ENCODE measurements at places on chromosomes 7 and 10. TPM values are rescaled to one million over a fixed set of nuclear protein-coding genes. Genes with fewer than 3 reads are reported as not detected.

DNA sequence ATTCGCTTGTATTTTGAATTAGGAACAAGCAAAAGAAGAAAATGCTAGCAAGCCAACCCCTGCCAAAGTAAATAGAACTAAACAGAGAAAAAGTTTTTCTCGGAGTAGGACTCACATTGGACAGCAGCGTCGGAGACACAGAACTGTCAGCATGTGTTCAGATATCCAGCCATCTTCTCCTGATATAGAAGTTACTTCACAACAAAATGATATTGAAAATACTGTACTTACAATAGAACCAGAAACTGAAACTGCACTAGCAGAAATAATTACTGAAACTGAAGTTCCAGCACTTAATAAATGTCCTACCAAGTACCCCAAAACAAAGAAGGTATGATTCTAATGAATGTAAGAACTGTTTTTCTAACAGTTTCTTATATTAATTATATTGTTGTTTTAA lies 87.9 kb downstream of the KMT2E start:
- DNase-seq = no peak

GRCh38 chr10:75234683-75235374 lies 928 bp downstream of the COMTD1 start:
- peak; percentile 70 for DNase-seq

DNA sequence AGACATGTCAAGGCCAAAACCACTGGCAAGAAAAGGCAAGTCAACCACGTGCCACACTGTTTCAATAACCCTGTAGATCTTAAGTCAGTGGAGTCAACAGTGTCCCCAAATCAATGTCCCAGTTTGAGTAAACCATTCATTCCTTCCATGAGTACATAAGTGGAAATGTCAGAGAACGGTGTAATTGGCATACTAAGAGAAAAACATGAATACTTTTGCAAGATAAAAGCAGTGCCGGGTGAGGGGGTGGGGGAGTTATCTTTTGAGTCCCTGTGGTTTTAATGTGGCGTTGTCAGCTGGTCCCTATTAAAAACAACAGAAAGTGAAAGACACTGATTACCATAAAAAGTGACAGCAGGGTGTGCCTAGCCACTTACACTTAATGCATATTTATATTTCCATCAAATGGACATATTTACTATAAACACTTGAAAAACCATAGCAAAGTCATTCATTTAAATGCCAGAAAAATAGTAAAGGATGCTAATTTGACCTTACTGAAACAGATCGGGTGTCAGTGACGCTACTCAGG lies 37.8 kb downstream of the RSU1 start:
- DNase-seq = no peak

- no peak for DNase-seq
These were observed 4.6 kb downstream of the DENND11 start for GRCh38 chr7:141697211-141697871.

DNA sequence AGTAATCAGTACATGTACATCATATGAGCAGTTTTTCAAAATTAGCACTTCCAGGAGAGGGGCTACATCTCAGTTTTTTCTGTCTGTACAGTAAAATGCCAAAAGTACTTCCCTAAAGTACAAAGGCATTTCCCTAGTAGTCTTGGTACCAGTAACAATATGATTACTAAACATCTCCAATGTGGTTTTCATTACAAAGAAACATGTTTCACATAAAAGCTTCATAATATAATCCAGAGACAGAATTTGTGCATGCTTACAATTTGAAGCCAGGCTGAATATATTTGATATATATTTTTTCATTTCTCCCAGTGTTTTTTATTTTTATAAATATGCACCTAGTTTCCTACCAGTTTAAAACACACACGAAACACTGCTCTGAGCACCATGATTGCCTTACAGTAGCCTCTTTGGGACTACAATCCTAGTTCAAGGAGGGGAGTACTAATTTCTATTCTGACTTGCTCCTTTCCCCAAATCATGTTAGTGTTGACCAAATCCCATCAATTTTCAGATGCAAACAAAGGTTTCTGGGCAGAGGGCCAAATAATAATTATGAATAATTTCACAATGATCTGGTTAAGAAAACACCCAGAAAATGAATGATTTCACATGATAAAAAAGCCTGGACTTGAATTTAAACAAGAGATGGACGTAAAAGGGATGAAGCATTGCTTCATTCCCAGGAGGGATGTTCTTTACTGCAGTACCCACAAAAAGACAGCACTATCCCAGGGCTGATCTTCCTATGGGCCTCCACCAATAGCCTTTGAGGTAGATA lies 201.3 kb downstream of the SLC25A13 start:
- DNase-seq = no peak

DNA sequence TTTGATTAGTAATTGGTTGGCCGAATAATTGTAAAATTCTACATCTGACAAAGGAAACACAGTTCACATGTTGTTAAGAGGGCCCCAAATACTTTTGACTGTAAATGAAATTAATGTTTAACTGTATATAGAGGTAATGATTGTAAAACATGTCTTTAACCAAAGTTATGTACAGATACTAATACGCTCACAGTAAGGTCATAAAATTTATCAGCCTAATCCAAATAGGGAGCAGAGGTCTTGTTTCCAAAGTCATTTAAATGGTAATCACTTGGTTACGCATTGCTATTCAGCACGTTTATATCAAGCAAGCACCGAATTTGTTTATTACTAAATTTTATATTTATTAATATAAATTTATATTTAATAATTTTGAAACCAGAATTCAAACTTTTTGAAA lies 1.4 kb downstream of the PHYHIPL start:
- no peak for DNase-seq

DNA sequence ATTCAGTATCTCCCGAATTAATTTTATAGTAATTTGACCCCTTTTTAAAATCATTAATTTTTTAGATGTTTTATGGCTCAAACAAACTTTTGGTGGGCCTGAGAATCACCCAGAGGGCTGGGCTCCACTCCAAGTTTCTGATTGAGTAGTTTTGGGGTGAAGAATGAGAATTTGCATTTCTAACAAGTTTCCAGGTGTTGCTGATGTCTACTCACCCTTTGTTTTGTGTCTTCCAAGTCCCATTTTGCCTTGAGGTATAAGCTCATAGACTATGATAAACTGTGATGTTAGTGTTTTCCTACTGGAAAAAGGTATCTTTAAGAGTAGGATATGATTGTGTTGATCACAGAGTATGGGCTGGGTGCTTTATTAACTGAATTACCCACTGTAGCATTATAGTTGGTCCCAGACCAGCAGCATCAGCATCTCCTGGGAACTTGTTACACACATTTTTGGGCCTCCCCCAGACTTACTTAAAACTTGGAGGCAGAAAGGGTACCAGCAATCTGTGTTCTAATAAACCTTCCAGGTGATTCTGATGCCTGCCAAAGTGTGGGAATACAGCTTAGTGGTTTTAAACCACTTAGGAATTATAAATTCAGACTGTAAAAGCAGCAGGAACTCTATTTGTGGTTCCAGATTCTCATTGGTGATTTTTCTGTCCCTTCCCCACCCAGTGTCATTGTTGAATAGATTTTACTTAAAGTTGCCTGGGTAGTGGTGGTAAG lies 19.1 kb downstream of the ZNRF2 start:
- no peak for DNase-seq

DNA sequence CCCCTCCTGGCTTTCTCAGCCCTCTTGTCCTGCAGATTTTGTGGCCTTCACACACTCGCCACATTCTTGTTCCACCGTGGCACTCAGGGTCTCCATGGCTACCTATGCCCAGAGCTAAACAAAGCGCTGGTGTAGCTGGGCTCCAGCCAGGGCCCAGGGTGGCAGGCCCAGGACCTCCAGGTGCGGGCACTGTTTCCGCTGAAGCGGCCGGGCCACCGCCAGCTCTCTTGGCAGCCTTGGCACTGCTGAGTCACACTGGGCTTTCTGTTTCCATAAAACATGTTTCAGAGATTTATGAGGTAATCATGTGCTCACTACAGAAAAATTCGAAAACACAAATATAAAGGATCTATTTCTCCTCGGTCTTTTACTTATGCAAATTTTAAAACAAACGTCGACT lies 51.3 kb downstream of the AOC1 start:
- DNase-seq = peak; percentile 92

- no peak for DNase-seq
These were observed 358.1 kb downstream of the FRMD4A start for GRCh38 chr10:13972609-13973008.

DNA sequence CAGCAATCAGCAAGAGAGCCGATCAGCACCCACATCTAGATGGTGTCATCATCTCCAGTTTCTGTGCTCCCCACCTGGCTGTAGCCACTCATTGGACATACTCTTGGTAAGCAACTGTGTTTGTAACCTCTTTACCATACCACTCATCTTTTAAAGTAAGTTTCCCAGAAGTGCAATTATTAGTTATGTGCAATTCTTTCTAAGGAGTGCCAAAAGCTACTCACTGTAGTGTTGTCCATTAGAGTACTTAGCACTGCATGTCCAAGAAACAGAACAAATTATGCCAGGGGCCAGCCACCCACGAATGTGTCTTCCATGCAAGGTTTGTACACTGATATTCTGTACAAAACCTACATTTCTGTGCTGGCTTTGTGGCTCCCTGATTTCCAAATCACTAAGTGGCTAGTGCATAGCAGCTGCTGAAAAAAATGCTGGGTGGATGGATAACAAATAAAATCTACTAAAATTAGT lies 131.9 kb downstream of the SRPK2 start:
- DNase-seq = no peak

- DNase-seq = no peak
These were observed 1001.9 kb upstream of the SORCS1 start for GRCh38 chr10:108166401-108166800.

- no peak for DNase-seq
These were observed 73.3 kb downstream of the ADAM12 start for GRCh38 chr10:126314863-126315493.

GRCh38 chr7:47893238-47893637 lies 55.0 kb downstream of the PKD1L1 start:
- DNase-seq = no peak

- no peak for DNase-seq
These were observed 169.5 kb upstream of the KLF14 start for GRCh38 chr7:130903358-130903974.

GRCh38 chr10:50917486-50917885 lies 32.1 kb upstream of the A1CF start:
- no peak for DNase-seq

DNA sequence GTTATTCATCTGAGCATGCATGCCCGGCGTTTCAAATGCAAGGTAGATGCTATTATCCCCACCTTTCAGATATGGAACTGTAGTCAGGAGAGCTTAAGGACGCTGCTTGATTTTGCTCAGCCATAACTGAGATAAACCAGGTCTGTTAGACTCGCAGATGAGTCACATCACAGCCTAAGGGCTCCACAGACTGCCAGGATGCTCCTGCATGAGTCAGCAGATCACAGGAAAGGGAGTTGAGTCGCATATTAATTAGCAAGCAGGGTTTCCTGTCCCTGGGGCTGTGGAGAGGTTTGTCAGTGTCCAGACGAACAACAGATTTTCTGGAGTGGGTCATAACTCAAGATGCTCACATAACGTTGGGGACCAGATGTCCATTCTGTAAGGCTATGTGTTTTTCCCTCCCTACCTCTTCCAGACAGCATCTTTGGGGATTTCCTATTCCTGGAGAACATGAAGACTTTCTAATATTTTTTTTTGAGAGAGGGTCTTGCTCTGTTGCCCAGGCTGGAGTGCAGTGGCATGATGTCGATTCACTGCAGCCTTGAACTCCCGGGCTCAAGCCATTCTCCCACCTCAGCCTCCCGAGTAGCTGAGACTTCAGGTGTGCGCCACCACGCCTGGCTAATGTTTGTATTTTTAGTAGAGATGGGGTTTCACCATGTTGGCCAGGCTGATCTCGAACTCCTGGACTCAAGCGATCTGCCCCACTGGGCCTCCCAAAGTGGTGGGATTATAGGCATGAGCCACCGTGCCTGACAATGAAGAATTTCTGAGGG lies 36.7 kb downstream of the PFKFB3 start:
- peak; percentile 88 for DNase-seq

DNA sequence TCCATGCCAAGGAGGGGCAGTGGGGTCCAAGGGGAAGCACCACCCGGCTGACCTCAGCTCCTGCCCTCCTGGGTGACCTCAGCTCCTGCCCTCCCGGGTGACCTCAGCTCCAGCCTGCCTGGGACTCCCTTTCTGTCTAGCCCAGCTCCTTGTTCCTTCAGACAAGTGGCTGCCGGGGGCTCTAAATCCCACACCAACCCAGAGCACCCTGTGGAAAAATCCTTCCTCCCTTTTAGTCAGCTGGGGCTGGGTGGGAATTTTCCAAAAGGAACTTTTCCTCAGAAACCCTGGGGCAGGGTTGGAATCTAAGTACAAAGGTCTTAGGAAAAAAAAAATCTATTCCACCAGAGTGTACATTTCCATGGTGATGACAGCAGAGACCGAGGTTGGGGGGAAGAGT lies 36.3 kb downstream of the AKR1B1 start:
- no peak for DNase-seq

GRCh38 chr7:37443627-37444026 lies 5.0 kb downstream of the ELMO1 start:
- no peak for DNase-seq

DNA sequence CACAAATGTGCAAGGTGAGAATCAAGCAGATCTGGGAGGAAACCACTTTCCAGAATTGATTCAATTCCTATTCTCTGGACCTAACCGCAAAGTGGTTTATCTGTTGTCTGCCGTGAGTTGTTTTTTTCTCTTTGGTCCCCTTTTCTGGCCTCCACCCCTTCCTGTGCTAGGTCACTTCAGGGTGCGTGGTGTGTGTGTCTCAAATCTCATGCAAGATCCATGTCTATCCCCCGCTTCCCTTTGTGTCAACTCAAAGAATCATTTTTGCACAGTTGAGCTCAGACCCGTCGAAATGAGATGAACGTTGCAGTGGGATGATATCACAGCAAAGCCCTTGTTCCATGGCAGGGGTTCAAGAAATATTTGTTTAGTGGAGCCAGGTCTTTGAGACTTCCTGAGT lies 184.5 kb downstream of the GATA3 start:
- no peak for DNase-seq

DNA sequence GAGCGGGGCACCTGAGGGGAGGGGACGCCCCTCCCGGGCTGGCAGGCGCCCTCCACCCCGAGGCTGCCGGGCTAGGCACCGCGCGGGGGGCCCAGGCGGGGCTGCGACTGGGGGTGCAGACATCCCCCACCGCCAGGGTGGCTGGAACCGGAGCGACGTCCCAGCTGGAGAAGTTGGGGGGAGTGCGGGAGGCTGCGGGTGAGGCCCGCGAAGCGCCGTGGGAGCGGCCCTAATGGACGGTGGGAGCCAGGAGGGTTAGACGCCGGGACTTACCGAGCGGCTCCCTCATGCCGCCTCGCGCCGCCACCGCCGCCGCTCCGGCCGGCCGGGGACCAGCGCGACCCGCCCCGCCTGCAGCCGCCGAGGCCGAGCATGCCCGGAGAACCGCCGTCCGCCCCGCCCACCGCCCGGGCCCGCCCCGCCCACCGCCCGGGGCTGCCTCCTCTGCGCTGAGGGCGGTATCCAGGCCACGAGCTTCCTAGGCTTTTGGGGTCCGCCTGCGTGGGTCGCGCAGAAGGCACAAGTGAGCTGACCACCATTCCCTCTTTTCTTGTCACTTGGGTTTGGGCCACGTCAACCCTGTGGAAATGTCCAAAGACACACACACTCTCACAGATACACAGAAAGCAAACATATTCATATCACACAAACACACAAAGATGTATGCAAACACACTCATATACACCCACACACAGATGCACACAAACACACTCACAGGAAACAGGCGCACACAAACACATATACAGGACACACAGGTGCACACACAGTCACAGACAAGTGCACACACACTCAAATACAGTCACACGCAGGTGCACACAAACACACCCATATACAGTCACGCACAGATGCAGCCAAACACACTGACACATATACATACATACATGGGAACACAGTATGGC lies at the start of gene JCAD:
Gene JCAD, minus strand, starts transcription at position 378 of the 899 bp plus-strand sequence. CDS start 11,774 bp downstream, outside the sequence.
- peak; percentile 89 for DNase-seq

Gene ZNF853
- 20.0 TPM for total RNA-seq

Gene SH2D4B
- total RNA-seq = not detected

Gene RET
- 3.9 TPM for total RNA-seq

Gene ACTL6B
- total RNA-seq = 0.68 TPM

Gene TNS3
- total RNA-seq = 32.5 TPM

Gene CFAP43
- 0.83 TPM for total RNA-seq

All from sigmoid colon (tissue), 7 donors.